MV-4-11 (cell line): ENCODE measurements at places on chromosomes 1 and 21.

DNA sequence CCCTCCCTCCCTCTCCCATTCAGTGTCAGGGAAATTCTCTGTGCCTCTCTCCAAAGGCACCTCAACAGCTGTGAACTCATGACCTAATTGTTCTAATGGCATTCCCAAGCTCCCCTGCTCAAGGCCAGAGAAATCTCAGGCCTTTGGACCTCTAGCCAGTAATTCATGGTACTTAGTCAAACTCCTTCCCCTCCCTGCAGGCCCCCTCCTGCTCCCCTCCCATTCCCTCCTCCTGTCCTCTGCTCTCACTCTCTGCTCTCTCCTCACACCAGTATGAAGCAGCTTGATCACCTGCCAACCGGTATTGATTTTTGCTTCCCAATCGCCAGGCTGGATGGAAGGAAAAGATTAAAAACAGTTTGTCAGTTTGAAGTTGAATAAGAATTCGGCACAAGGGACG, 370.5 kb upstream of the PBX1 start:
- DNase-seq, result no peak

DNA sequence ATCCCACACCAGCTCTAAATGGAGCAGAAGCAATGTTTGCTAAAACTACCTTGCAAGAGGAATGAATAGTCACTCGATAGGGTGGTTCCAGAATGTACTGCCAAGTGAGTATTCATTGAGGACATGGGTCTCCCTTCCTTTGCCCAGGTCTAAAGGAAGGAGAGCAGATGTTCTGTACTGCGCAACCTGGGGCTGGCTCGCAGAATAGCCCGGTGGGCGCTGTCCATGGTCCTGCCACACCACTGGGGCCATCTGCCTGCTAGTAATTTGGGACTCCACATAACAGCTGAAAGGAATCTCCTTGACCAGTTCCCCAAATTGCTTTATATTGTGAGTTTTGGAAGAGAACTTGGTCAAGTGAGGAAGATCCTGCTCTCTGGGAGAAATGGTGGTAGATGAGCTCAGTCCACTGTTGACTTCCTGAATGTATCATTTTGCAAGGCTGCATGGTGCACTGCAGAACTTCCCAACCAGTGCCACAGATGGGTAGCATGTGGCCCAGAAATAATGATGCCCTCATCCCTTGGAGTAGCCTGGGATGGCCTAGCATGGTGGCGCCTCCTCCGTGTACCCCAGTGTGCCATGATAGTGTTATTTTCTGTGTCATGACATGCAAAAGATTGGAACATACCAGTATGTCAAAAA, 5.7 kb downstream of the SLC6A17 start:
- peak; percentile 45 for DNase-seq

DNA sequence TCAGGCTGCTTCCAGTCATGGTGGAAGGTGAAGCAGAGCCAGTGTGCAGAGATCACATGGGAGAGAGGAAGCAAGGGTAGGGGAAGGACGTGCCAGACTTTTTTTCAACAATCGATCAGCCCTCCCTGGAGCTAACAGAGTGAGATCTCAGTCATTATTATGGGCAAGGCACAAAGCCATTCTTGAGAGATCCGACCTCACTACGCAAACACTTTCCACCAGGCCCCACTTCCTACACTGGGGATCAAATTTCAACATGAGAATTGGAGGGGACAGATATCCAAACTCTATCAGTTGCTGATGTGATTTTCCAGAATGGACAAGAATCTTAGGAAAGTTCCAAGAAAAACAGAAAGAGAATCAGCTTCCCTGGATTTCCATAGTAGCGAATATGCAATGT, 60.5 kb downstream of the BACE2 start:
- no peak for DNase-seq

GRCh38 chr1:91816031-91816430, 69.9 kb downstream of the TGFBR3 start:
- no peak for DNase-seq

DNA sequence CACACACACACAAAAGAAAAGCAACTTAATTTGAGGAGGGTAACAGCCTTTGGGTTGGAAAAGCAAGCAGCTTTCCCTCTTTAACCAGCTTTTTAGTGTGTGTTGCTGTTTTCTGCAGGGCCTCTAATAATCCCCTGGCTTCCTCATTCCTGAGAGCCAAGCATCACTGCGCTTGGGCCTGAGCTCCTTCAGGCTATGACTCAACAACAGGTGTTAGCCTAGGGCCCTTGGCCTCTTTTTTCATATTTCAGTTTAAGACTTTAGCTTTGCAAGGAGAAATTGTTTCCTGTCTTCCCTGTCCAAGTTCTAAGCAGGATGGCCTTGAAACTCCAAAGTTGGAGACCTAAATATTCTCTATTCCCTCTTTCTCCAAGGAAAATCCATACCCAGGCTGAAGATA, 26.2 kb upstream of the SNX27 start:
- DNase-seq, result peak; percentile 70

GRCh38 chr1:200038981-200039848, 11.7 kb downstream of the NR5A2 start:
- no peak for DNase-seq

DNA sequence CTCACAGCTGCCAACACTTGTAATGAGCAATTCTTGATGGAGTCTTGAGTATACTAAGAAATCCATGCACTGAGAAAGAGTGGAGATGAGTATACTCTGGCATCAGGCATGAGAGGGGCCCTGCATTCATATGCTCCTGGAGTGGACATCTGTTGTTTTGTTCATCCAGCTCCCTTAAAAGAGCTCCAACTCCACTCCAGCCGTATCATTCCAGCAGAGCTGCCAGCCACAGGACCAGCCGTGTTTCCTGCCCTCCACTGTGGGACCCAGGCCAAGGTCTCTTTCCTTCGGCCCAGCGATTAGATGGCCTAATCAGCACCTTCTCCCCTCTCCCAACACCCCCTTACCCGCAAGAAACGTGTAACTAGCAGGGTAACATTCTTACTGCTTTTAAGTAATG, 144.5 kb downstream of the OMA1 start:
- DNase-seq, result no peak

- DNase-seq, result no peak
Measured at GRCh38 chr1:98723574-98723973, 62.1 kb downstream of the SNX7 start.

DNA sequence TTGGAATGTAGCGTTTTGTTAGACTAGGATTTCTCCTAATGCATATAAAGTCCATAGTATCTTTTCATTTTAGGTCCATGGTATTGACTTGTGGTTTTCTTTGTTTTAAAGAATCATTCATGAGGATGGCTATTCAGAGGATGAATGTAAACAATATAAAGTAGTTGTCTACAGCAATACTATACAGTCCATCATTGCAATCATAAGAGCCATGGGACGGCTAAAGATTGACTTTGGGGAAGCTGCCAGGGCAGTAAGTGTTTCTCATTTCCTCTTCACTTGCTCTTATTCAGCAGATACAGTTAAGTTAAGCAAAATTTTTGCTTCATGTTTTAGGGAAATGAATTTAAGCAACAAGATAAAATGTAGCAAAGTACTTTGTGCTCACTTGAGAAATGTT, 25.4 kb downstream of the GNAI3 start:
- DNase-seq, result peak; percentile 88

- DNase-seq, result no peak
Measured at GRCh38 chr1:177966199-177966598, 3.7 kb downstream of the SEC16B start.

DNA sequence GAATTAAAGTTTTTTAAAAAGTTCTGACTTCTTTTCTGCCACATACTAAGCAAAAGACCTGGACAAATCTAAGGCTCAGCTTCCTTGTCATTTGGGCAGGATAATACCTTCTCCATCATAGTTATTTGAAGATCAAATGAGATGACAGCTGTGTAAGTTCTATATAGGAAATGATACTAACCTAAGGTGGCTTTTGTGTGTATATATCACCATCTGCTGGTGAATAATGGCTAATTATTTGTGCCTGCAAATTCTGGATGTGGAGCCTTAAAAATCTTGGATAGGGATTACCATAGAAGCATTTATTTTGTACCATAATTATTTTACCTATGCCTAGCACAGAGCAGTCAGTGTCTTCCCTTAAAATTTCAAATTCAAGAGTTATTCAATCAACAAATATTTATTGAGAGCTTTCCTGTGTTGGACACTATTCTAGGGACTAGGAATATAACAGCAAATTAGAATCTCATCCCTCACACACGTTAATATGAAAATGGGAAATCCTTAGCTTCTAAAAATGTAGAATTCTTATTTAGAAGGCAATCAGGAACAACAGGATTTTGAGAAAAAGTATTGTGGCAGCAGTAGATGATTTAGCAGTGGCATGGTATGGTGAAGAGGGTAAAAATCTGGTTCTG, 89.8 kb downstream of the TMEM200B start:
- DNase-seq, result peak; percentile 38

DNA sequence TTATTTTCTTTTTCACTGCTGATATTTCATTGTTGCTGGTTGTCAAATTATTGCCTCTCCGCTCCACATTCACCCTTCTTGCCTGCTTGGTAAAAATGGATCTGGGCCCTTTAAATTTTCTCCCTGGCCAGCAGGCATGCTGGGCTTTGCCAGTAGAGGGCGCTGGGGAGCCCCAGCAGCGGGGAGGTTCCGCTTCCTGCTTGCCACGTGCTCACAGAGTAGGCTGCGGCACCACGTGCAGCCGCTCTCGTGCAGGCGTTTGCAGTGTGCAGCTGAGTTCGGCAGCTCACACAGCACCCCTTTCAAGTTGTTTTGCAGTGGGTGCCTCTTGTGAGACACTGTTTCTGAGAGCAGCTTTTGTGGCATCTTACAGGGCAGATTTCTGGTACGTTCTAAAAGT, at the start of gene ACTL8:
ACTL8 (plus strand) TSS at position 214 of the 400 bp plus-strand sequence. CDS start 67,676 bp downstream, outside the sequence.
- no peak for DNase-seq

- peak; percentile 58 for DNase-seq
Measured at GRCh38 chr1:29708796-29709703, 472.7 kb downstream of the PTPRU start.

DNA sequence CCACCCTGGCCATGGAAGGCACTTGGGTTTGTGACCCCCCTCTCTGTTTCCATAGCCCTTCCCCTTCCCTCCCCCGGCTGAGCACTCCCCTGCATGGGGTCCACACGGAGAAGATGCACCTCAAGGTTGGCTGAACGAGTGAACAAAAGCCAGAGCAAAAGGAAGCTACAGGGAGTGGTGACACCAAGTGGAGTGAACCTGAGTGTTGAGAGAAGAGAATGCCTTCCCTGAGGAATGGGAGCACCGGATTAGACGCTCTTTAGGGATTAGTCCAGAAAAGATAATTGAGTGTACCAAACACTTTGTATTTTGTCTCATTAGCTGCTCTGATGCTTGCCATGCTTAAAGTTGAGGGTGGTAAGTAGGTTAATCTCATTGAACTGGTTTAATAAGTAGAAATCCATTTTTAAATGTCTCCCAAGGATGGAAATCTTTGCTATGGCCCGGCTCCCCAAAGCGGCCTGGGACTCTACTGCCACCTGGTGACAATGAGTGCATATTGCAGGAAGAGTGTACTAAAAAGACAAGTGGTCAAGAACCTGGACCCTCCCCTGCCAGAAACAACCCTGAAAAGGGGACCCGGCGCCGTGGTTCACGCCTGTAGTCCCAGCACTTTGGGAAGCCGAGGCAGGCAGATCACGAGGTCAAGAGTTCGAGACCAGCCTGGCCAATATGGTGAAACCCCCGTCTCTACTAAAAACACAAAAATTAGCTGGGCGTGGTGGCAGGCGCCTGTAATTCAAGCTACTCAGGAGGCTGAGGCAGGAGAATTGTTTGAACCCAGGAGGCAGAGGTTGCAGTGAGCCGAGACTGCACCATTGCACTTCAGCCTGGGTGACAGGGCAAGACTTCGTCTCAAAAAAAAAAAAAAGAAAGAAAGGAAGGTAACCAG, 150.6 kb upstream of the ZC3H12A start:
- DNase-seq, result peak; percentile 31

DNA sequence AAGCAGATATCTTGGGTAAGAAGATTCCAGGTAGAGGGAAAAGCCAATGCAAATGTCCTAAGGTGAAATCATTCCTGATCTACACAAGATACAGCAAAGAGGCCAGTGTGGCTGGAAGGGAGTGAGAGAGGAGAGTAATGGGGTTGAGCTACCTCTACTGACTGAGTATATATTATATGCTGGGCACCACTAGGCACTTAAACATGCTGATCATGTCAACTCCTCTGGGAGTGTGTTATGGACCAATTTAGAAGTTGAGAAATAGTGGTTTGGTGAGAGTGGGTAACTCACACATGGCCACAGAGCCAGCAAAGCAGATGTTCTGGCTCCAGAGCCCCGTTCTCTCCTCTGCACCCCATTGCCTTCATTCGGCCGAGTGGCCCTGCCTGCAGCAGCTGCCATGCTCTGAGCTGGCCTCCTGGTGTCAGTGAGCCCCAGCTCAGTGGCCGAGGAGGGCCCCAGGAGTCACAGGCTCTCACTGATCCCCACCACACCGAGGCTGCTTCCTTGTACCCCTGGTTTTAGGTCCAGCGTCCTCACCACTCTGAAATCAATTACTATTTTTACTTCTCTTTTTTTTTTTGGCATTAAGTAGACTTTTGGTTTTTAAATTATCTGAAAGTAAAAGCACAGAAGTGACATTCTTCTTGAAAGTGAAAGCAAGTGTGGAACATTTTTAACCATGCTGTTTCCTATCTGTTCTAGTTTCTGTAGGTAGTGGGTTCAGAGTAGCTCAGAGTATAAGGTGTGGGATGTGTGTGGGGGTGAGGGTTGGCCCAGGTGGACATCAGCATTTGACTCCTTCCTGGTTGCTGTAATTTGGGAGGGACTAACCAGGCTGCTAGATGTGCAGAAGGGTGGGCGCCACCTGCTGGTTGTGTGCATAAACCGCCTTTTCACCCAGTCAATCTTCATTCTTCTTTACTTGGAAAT, 45.8 kb upstream of the CRNN start:
- DNase-seq, result peak; percentile 84

DNA sequence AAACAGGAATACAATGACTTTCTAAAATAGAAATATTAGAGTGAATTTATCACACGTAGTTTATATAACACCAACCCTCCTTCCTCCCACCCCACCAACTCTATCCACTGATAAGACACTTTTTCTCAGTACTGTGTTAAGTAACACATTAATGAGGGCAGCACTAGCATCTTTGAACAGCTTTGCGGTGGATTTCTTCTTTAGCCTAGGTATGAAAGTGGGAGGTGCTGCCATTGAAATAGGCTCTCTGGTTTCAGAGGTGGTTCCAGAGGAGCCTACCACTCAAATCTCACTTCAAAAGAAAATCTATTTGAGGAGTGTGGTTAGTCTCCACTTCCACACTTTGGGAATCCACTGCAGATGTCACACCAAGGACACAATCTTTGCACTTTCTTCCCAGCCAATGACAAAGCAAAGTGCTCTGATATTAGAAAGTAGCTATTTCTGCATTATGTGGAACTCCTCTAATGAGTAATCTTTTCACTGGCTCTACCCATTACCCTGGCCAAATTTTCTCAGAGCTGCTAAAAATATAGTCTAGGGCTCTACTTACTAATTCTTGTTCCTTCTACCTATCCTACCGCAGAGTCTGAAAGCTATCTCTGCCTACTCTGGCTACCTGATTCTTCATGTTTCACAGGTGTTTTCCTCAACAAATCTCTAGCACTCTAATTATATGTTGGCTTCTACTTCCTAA, 1667.8 kb downstream of the MRPL39 start:
- DNase-seq, result no peak
